CD8-positive, alpha-beta memory T cell (primary cell): ENCODE measurements at places on chromosomes 7 and 10.

- DNase-seq: no peak
These were observed 39.0 kb downstream of the ZMIZ1 start for GRCh38 chr10:79107736-79108264.

DNA sequence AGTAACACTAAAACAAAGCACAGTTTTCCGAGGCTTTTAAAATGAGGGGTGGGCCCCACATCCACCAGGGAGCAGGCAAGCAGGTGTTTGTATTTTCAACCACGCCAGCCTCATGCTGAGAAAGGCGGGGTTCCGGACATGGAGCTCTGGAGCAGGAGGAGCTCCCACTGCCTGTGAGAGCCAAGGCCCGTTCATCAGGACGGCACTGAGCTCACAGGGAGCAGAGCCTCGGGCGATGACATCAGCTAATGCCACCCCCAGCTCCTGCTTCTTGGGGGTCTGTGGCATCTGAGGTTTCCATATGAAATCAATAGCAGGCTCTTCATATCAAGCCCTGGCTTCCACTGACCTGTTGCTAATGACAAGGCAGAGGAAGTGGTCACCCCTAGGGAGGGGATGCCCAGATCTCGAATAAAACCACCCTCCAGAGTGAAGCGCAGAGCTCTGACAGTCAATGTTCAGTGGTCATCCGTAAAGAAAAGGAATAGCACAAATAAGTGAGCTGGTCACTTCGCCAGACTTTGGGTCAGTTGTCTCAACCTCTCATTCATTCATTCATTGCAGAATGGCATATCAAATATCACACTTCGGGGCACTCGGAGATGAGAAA lies 89.1 kb downstream of the TNS3 start:
- no peak for DNase-seq

DNA sequence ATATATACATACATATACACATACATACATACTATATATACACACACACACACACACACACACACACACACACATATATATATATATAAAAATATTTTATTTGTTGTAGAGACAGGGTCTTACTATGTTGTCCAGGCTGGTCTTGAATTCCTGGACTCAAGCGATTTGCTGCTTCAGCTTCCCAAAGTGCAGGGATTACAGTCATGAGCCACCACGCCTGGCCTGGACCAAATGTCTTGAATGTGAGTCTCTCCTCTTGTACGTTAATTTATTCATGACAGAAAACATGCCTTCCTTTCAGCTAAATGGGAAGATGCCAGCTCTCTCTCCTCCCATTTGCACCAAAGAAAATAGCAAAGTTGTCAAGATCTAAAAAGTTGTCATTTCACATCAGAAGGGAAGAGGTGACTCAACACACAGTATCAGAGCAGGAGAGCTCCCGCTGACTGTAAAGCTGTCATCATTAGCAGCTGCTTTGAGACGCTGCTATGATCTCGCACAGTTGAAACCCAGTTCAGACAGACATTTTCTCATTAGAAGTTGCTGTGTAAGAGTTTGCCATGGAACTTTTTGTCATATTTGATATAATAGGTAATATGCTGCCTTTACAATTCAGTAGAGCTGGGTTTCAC lies 224.3 kb downstream of the SFMBT2 start:
- DNase-seq: no peak

- DNase-seq: no peak
These were observed 31.1 kb upstream of the RET start for GRCh38 chr10:43045631-43046287.

GRCh38 chr10:35626971-35627507 lies 15.1 kb downstream of the FZD8 start:
- no peak for DNase-seq

GRCh38 chr7:137488038-137488437 lies 144.5 kb upstream of the PTN start:
- DNase-seq: no peak

DNA sequence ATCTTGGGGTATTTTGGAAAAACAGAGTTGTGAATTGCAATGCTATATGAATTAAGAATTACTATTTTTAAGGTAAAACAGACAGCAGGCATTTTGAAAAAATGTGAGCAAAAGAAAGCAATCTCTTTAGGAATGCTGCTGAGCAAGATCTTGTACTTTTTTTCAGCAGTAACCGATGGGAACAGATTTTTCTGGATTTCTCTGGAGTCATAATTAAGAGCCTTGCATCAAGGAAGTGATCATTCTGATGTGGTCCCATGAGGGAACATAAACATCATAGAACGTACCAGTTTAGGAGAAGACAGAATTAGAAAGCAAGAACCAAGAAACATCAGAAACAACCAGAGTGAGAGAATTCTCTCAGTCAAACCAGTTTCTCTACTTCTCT lies 157.0 kb upstream of the AGR3 start:
- DNase-seq: no peak

DNA sequence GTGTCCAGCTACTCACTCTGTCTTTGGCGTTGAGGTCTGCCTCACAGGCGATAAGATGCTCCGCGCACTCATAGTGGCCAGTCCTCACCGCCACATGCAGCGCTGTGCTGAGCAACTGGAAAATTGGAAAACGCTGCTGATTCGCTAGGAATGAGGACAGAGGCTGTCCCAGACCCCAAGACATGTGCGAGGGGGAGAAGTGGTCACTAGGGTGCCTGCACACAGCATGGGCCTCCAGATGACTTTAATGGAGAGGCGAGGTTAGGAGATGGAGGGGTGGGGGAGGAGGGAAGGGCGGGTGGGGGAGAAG lies 5.2 kb downstream of the ANKRD1 start:
- no peak for DNase-seq

DNA sequence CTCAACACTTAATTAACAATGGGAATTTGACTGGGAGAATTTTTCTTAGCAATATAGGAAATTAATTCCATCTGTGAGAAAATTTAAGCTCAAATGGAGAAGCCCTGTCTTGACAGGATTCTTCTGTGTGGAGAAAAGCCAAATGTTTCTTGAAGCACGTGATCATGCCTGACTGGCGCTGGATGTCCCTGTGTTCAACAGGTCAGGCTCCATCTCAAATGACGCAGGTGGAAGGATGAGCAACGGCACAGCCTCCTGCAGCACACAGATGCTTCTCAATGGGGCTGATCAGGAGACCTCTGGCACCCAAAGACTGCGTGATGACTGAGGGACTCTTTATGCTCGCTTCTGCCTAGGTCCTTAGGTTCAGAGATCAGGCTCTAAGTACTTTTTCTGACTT lies 143.8 kb downstream of the RSU1 start:
- DNase-seq: no peak

DNA sequence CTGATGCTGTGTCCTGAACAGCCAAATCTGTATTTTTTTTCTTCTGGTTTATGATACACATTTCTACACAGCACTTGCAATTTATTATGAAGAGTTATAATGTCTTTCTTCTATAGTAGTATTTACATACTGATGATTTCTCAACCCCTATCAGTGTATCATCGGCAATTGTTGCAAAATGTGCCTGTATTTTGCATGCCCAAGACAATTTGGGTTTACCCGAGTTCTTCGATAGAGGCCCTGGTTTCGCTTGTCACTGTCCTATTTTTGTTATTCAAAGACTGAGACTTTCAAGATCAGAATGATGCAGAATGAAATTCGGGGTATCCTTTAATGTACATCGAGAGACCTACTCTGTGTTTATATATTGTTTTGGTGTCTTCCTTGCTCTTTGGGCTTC lies 184.5 kb upstream of the PRSS58 start:
- no peak for DNase-seq
